ENCODE measurements at places on chromosomes 11 and 22.

DNA sequence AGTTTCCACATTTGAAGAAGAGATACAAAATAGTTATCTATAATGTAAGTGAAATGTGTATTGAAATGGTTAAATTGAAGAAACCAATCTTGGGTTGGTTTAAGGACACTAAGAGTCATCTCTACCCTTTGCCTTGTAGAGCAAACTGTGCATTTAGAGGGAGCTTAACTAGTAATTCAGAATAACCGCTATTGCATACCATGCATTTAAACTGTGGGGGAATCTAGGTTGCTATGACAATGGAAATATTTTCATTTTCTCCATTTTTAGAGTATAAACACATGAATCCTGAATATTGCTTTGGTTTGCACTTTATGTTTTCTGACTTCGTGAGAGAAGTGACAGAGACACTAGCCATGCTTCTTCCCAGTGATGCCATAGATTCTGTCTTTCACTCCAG lies 39.7 kb downstream of the FAT3 start:
- DNase-seq: no peak

GRCh38 chr22:36899498-36899897 lies 13.9 kb upstream of the CSF2RB start:
- no peak for DNase-seq

DNA sequence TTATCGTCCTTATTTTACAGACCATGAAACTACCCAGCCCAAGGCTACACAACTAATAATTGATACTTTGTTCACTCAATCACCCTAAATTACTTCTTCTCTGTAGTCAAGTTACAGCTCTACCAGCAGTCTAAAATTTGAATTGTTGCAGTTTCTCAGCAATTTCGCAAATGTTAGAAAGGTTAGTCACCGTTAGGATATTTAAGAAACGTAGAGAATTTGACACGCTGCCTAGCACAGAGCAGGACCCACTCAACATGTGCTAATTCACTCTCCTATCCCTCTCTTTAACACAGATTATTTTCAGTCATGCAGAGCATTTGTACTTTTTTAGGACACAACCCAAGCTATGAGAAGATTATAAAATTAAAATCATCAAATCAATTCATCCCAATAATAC lies 771.1 kb upstream of the LUZP2 start:
- no peak for DNase-seq

DNA sequence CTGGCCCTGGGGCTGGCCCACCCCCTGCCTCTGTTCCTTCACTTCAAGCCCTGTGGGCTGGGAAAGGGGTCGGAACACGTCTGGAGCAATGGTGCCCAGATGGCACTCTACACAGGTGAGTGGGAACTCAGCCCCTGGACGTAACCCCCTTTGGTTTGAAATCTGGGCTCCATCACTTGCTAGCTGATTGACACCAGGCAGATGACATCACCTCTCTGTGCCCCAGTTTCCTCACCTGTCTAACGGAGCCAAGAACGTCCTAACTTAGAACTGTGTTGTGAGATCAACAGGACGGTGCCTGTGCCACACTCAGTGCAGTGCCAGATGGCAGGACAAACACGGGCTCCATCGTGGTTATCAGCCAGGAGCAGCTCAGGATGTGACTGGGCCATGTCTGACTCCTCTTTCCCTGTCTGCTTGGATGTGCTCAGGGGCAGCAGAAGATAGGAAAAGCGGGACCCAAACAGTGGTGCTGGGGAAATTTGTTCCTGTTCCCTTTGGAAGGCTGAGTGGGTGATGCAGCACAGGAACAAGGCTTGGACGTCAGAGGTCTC lies 24.4 kb downstream of the NPTXR start:
- no peak for DNase-seq

GRCh38 chr11:95711945-95712221 lies 77.7 kb downstream of the FAM76B start:
- DNase-seq: no peak

GRCh38 chr11:2378527-2379210 lies 1.6 kb downstream of the CD81 start:
- no peak for DNase-seq

All from activated T-cell treated with anti-CD3 and anti-CD28 coated beads, Interleukin-2, amount 50 U/mL, for 72 hours (primary cell).